ENCODE measurements at places on chromosomes 7 and 10.

GRCh38 chr7:73521636-73522104, 423 bp downstream of the BAZ1B start:
- DNase-seq: no peak

- no peak for DNase-seq
These were observed 51.7 kb upstream of the RET start for GRCh38 chr10:43024942-43025700.

- DNase-seq: no peak
These were observed 104.5 kb downstream of the SRI start for GRCh38 chr7:88115258-88115796.

DNA sequence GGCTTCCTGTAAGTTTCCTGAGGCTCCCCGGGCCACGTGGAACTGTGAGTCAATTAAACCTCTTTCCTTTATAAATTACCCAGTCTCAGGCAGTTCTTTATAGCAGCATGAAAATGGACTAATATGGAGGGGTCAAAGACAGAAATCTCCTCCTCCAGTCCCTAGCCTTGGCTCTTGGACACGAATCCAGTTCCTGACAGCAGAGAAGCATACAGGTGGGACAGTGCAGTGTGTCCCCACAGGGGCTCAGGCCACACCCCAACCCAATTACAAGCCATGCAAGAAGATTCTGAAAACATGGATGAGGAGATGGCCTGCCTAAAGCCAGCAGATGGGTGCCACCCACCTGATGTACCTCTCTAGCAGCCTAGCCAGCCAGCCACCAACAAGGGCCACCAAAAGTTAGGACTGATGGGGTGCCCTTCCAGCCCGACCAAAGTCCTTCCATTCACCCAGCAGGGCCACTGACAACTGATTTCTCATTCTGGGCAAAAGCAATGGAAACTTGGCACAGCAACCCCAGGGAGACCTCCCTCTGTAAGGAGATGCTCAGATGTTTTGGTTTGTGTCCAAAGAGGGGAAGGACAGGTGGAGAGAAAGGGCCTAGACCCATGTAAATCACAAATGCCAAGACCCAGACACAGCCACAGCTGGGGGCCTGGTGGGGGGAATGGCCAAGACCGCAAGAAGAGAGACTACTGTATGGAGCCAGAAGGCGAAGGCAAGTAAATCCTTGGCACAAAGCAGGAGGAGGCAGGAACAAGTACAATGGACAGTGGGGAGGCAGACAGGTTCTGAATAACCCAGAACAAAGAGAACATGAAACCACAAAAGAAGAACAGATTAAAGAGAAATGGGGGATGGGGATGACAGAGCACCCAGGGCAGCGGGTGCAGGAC, 13.6 kb downstream of the GPRIN2 start:
- DNase-seq: no peak

- DNase-seq: no peak
These were observed 278.3 kb upstream of the SP8 start for GRCh38 chr7:21064698-21065648.

GRCh38 chr10:25842146-25842545, 91.9 kb upstream of the MYO3A start:
- DNase-seq: no peak

- DNase-seq: no peak
These were observed 64.7 kb upstream of the ECHDC3 start for GRCh38 chr10:11677480-11677879.

DNA sequence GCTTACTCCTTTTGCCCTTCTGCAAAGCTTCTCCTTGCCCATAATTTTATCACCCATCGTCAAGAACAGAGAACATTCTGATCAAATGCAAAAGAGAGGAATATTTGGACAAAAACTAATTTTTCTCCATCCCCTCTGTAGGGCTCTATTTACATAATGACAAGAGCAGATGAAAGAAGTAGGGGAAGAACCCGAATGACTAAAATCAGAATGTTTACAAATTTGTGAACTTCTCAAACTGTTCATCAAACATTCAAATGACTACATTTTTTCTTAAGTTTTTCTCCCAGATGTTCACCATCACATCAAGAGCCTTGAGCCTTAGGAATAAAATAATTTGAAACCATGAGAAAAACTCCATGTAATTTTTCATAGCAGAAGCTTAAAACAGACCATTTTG, 119.4 kb downstream of the DGKI start:
- no peak for DNase-seq

GRCh38 chr7:152086513-152086912, 61.0 kb downstream of the GALNT11 start:
- DNase-seq: no peak

- no peak for DNase-seq
These were observed 205.7 kb upstream of the IGFBP3 start for GRCh38 chr7:46126675-46127300.
